ENCODE measurements at places on chromosomes 5 and 9. TPM values are rescaled to one million over a fixed set of nuclear protein-coding genes. Genes with fewer than 3 reads are reported as not detected.

The MUSK gene
- not detected for total RNA-seq

The PCDHB13 gene
- total RNA-seq: 1.9 TPM

The RBM18 gene
- 21.1 TPM for total RNA-seq

The MAMDC2 gene
- 12.2 TPM for total RNA-seq

GRCh38 chr9:16068476-16068875 lies 515.6 kb downstream of the CCDC171 start:
- no peak for DNase-seq

DNA sequence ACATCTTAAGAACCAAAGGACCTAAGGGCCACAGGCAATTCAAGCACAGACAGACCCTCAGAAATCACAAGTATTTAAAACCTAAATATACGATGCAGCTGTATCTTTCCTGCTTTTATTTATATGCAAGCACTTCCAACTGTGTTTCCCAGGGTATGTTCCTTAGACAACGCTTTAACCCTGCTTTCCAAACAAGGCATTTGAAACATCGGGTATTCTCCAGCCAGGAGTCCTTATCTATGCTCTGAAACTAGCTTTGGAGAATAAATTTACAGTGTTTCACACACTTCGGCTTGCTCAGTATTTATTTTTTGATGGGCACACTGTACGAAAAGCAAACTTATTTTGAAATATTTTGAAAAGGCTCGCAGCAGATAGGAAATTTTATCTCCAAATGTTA lies 13.5 kb downstream of the NR6A1 start:
- no peak for DNase-seq

DNA sequence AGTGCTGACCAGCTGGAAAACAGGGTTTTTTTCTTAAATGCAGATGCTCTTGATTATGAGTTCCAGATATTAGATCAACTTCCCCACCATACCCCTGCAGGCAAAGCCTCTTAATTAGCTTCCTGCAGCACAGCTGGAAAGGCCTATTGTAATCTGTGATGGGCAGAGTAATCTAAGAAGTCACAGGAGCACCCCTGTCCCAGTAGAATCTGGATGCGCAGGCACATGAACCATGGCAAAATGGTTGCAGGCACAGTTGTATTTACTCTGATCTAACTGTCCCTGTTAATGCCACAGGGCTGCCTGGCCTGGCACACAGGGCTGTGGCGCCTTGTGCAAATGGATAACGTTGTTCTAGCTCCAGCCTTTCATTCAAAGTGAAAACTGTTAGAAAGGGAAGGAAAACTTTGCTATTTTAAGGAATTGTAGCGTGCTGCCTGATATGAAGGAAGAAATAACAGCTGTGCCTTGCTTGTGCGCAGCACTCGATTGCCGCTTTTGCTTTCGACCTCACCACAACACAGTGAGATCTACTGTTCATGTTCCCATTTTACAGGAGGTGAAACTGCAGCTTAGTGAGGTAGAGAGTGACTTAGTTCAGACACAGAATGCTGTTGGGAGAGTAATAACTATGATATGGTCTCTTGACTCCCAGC lies 2.3 kb downstream of the TGFBI start:
- DNase-seq: no peak

GRCh38 chr5:63029891-63030290 lies 451.3 kb downstream of the LRRC70 start:
- no peak for DNase-seq

DNA sequence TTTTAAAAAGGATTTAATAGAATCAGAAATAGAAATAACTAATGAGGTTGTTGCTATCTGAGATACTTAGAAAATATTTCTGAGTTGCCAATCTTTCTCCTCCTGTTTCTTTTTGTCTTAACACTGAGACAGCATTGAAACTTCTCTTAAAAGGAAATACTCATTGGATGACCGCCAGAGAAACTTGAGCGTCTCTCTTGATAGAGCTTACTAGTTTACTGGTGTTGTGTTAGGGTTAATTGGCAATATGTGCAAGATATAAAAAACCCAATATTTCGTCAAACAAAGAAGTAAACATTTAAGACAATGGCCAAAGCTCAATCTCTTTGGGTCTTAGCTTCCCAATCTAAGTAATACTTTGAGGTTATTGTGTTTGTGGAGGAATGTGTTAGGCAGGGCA lies 176.4 kb upstream of the CHD1 start:
- no peak for DNase-seq
